Endothelial cell (in vitro differentiated cells): ENCODE measurements at places on chromosomes 16 and 17.

DNA sequence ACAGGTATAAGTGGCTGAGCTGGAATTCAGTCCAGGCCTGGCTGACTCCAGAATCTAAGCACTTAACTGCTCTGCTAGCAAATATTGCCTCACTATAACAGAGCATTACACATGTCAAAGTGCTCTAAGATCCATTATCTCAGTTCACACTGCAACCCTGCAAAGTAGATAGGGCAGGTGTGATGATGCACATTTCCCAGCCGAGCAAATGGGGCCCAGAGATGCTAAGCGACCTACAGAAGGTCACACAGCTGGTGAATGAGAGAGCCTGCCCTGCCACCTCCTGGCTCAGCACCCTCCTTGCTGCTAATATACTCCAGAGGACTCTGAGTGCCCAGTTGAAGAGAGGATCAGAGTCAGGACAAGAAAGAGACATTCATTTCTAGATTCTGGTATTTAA is 73.6 kb upstream of the CCL1 start:
- no peak for DNase-seq

DNA sequence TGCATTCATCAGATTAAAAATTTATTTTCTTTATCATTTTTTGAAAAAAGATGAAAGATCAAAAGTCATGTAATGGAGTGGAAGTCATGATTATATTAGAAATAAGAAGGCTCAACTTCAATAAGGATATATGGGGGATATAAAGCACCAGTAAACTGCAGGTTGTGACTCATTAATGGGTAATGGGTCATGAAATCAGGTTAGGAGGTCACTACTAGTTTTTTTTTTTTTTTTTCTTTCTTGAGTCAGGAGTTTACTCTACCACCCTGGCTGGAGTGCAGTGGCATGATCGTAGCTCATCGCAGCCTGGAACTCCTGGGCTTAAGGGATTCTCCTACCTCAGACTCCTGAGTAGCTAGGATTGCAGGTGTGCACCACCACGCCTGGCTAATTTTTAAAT is 14.3 kb downstream of the EFCAB13 start:
- DNase-seq, result no peak

- DNase-seq, result no peak
These were observed 165.8 kb upstream of the ZNF267 start for GRCh38 chr16:31707743-31708335.

GRCh38 chr16:81478876-81479511 is 34.4 kb downstream of the CMIP start:
- peak; percentile 65 for DNase-seq

- DNase-seq, result no peak
These were observed 8.5 kb downstream of the KANSL1 start for GRCh38 chr17:46184696-46185095.

DNA sequence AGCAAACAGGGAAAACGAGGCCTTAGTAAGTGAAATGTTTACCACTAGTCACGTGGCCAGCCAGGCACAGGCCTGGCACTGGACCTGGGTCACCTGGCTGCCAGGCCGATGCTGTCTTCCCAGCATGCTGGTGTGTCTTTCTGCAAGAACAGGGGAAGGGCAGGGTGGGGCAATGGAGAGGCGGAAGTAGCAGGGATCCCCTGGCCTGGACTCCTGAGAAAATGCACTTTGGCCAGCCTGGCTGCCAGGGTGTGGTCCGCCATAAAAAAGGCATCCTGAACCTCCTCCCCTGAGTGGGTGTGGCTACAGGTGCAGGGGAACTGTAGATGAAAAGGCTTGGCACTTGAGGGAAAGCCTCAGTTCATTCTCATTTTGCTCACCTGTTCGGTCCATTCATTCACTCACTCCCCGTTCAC is 1.0 kb upstream of the ANKRD40CL start:
- DNase-seq, result no peak

DNA sequence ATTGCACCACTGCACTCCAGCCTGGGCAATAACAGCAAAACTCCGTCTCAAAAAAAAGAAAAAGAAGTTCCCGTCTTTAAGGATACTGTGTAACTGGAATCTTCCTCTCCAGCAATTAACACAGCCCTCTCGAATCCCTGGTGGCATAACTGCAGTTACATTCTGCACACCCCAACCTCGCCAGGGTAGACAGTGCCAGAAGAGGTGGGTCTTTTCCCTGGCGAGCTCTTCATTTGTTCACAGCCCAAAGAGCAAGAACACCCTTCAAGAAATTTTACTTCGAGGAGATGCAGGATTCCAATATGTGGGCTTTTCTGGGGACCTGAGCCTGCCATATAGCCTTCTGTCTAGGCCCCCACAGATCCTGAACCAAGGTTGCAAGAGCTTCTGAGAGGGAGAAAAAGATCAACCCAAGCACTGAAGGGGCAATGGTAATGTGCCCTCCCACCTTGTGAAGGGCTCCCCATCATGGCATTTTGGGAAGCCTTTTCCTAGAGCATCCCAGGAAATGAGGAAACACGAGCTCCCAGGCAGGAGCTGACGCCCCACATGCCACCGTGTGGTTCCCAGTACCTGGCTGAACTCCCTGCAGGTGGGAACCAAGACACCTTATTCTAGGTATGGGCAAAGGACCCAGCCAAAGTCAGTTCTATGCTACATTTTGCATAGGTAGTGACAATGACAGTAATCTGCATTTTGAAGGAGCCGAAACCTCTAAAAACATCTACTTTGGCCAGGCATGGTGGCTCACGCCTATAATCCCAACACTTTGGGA is 26.9 kb downstream of the TK2 start:
- no peak for DNase-seq

DNA sequence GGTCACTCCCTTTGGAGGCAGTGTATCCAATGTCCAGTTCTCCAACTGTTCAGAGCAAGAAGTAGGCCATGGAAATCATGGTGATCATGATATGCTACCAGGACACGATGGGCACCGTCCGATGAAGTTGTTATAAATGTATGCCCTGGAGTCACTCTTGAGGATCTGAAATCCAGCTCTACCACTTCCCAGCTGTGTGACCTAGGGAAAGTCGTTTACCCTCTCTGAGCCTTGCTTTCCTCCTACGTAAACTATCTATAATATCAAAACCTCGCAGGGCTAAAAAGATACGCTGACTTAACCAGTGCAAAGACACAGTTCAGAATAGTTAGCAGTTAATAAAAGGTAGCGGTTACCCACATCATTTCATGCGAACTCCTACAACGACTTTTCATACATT is 194.2 kb downstream of the XYLT1 start:
- no peak for DNase-seq

GRCh38 chr17:36877771-36878170 is 59.5 kb upstream of the LHX1 start:
- DNase-seq, result no peak

DNA sequence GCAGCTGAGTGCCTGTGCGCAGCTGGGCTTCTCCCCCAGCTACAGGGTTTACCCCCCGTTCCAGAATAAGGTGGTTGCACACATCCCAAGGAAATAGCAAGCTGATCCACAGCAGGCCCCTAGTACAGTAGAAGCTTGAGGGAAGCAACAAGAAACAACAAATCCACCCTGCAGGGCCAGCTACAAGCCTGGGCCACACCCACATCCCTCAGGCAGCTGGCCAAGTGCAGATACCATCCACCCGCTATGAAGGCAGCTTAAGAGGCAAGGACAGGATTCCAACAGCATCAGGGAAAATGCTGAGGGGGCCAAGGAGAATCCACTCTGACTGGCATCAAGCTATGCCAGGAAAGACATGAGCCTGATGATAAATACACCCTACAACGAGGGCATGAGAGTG is 66.9 kb upstream of the RCVRN start:
- no peak for DNase-seq

- no peak for DNase-seq
These were observed 68.5 kb upstream of the RPL38 start for GRCh38 chr17:74134991-74135390.

DNA sequence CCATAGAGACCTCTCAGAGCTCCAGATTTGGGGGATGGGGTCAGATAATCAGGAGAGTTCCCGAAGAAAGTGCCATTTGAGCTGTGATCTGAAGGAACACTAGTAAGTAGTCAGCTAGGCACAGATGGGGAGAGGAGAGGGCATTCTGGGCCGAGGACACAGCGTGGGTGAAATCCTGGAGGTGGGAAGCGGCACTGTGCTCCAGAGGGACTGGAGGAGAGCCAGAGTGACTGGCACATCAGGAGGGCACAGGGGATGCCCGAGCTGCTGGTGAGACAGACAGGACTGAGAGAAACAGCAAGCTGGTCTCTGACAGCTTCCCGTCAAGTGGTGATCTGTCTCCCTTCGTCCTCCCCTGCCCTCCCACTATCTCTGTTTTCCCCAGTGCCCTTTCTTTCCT is 40.6 kb downstream of the KNOP1 start:
- no peak for DNase-seq

DNA sequence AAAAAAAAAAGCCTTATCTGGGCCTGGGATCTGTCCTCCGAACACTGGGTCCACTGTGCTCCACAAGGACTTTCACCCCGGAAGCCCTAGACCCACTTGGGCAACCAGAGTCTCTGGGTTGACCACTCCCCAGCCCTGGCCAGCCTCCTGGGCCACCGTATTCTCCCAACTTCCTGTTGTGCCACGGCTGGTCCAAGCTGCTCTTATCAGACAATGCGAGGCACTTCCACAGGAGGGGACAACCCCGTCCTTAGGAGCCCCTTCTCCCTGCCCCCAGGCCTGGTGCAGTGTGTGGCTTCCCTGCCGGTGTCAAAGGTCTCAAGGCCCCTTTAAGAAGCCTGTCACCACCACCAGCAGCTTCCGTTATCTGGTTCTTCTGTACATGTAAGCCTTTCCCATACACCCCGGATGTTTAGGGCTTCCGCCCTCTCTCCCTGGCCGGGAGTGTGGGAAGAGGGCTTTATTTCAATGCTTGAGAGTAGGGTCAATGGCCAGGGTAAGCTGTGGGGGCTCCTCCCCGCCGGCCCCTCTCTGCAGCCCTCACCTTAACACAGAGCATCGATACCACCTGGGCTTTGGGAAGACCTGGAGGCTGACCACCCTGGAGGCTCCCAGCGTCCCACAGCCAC is 313.0 kb downstream of the SEC14L1 start:
- DNase-seq, result no peak

- DNase-seq, result no peak
These were observed 2.7 kb downstream of the CDK5R1 start for GRCh38 chr17:32489320-32490100.

- DNase-seq, result no peak
These were observed 3.6 kb upstream of the TBX21 start for GRCh38 chr17:47729476-47729875.

- DNase-seq, result no peak
These were observed 5.6 kb upstream of the HSBP1 start for GRCh38 chr16:83802135-83802534.

DNA sequence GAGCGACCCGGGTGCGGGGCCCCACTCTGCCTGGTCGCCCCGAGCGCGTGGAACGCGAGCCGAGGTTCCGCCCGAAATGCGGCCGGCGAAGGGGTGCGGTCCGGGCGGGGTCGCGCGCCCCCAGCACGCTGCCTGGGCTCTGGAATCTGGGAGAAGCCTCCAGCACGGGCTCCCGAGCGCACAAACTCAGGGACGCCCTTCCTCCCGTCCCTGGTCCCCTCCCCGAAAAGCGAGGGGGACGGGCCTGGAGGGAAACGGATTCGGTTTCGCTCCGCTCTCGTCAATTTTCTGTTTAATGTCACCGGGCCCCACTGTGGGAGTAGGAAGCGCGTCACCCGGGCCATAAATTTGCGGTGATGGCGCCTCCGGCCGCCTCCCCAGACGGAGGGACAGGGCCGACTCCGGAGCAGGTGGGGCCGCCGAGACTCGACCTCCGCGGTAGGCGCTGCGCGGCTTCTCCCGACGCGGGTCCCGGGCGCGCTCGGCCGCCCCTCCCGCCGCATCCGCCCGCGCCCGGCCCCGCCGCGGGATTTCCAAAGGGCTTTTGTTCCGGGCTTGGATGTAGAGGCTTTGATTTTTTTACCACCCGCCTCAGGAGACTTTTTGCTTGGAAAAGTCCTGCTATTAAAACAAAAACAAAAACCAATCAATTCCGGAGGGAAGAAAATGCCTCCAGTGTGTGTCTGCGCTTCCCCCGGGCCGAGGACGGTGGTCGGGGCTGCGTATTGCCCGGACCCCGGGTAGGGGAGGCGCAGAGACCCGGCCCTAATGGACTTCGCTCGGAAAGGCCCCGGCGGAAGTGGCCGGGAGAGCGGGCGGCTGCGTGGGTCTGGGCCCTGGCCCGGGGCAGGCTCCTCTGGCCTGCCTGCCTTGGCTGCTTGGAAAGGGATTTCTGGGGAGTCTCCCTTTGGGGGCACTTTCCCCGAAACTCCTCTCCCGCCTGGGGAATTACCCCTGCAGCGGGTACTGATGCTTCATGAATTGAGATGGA is 7.9 kb upstream of the BAHCC1 start:
- DNase-seq, result no peak

DNA sequence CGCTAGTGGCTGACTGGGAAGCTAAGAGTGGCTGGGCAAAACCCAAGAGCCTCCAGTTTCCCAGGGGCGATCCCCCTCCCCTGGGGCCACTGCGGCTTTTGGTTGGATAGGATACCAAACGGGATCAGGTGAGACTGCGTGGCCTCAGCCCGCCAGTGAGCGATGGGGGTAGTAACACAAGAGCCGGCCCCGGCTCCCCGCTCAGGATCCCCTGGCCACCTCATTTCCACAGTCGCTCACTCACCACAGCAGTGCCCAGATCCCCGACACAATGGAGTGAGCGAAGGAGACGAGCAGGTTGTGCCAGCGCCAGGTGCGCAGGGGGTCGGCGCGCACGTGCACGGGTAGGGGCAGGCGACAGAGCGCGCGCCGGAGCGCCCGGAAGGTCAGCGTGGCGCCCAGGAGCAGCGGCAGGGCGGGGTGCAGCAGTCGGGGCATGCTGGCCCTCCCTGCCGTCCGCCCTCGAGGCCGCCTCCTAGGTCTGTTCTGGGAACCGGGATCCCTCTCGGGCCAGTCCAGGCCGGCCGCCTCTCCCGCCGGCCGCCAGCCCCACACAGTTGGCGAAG is 290 bp downstream of the TLCD1 start:
- DNase-seq, result peak; percentile 69

- no peak for DNase-seq
These were observed 4.6 kb downstream of the RASD1 start for GRCh38 chr17:17491546-17491988.

- no peak for DNase-seq
These were observed 34.7 kb downstream of the GRB7 start for GRCh38 chr17:39772415-39772814.

- no peak for DNase-seq
These were observed 72.9 kb upstream of the SMIM36 start for GRCh38 chr17:55584055-55584685.

DNA sequence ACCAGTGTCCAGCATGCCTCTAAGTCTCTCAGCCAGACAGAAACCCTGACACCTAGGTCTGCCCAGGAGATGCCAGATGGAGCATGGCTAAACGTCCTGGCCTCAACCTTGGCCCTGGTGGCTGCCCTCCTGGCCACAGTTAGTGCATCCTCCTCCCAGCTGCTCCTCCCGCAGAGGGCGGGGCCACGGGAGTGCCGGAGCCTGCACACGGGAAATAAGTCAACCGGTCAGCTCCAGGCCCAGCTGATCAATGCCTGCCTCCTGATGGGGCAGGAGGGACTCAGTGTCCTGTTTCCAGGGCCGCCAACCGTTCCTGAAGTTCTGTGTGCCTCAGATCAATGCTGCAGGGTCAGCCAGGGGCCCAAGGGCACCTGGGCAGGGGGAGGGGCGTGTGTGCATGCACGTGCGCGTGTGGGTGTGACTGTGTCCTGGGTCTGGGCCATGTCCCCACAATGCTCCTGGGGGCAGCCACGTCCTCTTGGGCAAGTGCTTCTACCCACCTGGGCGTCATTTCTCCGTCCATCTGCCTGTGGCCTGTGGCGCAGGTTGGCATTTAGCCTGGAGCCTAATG is 4.6 kb upstream of the KCNJ12 start:
- no peak for DNase-seq
